Left kidney (tissue), 8 donors: ENCODE measurements at places on chromosomes 12 and 14. TPM values are rescaled to one million over a fixed set of nuclear protein-coding genes. Genes with fewer than 3 reads are reported as not detected.

- DNase-seq, result no peak
Observed at GRCh38 chr12:27284751-27285150, 40.7 kb downstream of the STK38L start.

DNA sequence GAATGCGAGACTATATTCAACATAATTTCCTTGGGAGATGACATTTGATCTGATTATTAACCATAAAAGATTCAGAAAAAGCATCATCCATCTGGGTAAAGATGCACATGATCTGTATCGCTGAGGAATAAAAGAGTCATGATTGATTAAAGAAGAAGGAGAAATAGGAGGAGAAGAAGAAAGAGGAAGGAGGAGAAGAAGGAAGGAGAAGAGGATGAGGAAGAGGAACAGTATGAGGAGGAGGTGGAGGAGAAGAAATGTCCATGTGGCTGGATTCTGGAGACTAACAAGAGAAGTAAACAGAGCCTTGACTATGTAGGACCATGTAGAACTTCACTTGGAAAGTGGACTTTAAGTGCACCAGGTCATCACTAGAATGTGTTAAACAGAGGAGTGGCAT, 947.4 kb downstream of the LRFN5 start:
- no peak for DNase-seq

- DNase-seq, result no peak
Observed at GRCh38 chr12:58026897-58027891, 85.8 kb downstream of the ATP23 start.

- DNase-seq, result no peak
Observed at GRCh38 chr12:39127401-39127800, 222.0 kb upstream of the CPNE8 start.

Gene C12orf75
- polyA plus RNA-seq, result 81.0 TPM

Gene GPD1
- 68.6 TPM for polyA plus RNA-seq
